ENCODE measurements at places on chromosomes 16 and 17.

GRCh38 chr17:10927712-10928111 lies 89.8 kb upstream of the PIRT start:
- DNase-seq: no peak

- DNase-seq: no peak
Measured at GRCh38 chr17:68640242-68640989, 39.2 kb upstream of the FAM20A start.

DNA sequence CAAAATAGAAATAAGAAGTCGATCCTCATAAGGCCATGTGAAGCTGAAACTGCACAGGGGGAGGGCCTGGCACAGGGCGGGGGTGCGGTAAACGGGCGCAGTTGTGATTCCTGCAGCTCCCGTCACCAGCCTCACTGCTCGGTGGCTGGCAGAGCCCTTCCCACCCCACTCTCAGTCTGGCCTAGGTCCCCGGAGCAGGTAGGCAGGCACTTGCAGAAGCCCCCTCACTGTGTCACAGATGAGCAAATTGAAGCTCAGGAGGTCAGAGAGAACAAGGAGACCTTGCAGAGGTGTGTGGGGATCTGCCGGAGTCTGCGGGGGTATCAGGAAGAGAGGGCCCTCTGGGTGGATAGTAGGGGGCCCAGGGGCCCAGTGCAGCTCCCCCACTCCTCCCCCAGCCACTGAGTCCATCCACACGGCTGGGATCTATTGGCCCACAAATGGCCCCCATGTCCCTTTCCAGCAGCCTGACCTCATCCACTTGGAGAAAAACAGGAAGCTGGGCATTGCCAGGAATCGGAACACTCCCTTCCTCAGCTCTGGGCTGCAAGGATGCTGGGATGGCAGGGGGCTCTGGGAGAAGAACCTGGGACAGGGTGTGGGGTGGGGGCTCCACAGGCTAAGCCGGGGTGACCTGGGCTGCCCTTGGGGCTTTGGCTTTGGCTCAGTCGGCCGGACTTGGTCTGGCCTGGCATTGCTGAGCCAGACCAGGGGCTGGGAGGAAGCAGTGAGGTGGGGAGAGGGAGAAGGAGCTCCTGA lies 21.4 kb upstream of the MAP3K14 start:
- no peak for DNase-seq

GRCh38 chr17:59812139-59812538 lies 80.6 kb downstream of the TUBD1 start:
- DNase-seq: no peak

DNA sequence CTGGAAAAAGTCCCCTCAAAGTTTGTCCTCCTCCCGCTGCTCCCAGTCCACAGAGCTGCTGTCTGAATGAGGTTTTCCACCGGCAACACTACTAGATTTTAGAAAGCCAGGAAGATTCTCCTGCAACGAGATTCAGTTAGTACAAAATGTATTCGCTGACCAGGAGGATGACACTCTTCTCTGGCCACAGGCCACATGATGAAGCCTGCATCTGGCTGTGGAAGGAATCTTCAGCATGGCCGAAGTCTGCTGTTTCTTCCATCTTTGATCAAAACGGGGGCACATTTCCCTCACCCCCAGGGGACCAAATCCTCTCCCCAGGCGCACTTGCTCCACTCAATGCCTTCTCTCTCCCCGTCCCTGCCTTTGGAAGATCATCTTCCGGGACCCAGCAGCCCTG lies 215.8 kb upstream of the NLRP1 start:
- DNase-seq: no peak

DNA sequence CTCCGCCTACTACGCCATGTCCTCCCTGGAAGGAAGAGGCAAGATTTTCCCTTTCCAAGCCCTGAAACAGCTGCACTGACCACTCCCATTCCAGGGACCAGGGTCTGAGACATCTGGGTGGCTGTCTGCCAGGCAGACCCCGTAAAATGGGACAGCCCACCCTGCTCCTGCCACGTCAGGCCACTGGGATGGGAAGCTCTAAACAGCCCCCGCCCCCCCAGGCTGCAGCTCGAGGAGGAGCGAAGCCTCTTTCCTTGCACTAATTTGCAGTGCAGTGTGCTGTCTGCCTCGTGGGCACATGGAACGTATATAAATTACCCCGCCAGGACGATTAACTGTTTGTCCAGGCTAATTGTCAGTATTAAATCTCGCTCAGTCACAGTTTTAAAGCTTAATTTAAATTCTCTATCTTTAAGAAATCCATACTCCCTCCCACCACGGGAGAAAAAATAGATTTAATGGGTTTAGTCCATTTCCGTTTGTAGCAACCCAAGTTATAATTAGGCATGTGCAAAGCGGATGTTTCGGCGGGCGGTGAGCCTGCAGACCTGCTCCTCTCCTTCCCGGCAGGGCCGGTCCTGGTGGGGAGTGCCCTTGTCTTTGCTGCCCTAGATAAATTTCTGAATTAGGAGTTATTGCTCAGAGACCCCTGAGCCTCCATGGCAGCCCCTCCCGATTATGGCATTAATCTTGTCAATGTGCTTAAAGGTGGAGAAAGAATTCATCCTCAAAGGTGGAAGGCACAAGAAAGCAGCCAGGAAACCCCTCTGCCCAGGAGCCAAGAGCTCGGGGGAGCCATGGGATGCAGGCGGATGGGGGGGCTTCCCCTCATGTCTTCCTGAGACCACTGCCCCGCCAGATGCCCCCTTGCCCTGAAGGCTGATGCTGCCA lies 268.0 kb upstream of the TNRC6C start:
- no peak for DNase-seq

GRCh38 chr17:17086585-17086984 lies 44.3 kb downstream of the MPRIP start:
- DNase-seq: no peak

DNA sequence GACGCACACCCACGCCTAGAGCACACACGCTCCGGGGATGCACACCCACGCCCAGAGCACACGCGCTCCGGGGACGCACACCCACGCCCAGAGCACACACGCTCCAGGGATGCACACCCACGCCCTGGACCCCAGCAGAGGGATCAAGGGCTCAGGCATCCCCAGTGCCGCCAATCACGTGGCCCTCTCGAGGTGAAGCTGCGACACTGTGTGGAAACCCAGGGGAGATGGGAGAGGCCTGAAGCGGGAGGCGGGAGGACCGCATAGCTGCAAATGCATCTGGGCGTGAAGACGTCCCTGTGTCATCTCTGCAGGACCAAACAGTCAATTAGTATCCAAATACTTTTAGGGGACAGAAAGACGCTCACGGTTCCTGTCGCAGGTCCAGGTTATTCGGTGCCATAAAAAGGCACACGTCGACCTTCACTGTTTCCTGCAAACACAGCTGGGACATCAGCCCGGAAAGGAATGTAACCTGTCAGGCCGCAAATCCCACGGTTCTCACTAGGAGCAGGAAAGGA lies 56.4 kb downstream of the TBC1D16 start:
- DNase-seq: peak; percentile 11

DNA sequence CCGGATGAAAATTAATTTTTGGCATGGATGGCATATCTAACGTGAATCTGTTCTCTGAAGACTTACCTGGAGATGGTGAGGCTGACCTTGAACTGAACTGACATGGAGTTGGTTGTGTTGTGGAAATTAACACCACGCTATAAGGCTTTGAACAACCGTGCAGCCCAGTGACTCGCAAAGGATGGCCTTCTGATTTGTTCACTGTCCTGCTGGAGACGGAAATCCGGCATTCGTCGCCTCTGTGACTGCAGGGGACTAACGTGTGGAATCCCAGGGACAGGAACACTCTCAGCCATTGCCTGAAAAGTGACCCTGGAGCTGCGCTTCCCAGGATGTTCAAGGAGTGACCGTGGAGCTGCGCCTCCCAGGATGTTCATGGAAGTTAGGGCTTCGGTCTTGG lies 100.3 kb downstream of the NPIPB11 start:
- no peak for DNase-seq

DNA sequence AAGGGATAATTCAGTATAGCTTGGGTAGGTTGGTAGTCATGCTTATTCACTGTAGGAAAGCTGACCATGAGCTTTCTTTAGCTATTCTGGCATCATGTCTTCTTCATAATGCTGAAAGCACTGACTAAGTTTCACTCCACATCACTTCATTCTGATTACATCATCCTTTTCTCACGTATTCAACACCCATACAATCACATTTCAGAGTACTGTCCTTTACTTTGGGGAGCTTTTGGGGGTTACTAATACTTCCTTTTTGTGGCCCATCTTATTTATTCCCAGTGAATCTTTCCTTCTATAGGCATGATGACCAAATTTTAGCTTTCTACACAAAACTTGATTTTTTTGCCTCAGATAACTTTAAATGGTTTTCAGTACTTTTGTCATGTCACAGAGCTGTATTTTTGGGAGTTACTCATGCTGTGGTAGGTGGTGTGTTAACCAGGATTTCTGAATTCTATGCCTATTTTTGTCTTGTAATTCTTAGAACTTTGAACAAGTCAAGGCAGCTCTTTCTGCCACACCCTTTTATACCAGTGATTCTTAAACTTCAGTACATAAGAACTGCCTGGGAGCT lies 23.5 kb downstream of the TADA2A start:
- no peak for DNase-seq

- no peak for DNase-seq
Measured at GRCh38 chr17:64572682-64573154, 65.9 kb downstream of the CEP95 start.

- no peak for DNase-seq
Measured at GRCh38 chr17:60249290-60249826, 99.6 kb downstream of the CA4 start.

DNA sequence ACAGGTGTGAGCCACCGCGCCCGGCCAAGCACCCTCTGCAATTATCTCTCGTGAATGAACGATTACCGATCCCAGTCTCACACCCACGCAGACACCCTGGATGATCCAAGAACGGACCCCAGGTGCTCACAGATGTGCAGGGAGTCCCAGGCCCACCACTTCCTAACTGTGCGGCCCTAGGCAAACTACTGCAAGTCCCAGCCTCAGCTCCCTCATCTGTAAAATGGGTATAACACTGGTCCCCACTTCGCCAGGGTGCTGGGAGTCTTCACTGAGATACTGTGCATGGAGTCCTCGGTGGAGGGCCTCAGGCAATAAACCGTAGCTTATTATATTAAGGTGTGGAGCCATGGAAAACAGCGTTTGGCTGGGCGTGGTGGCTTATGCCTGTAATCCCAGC lies 21.6 kb upstream of the PITPNA start:
- no peak for DNase-seq

- DNase-seq: no peak
Measured at GRCh38 chr17:8791910-8792270, 7.3 kb downstream of the MFSD6L start.

- DNase-seq: no peak
Measured at GRCh38 chr17:33967608-33968349, 287.3 kb upstream of the CCL2 start.

- DNase-seq: no peak
Measured at GRCh38 chr17:37608351-37609169, 658 bp downstream of the SYNRG start.

DNA sequence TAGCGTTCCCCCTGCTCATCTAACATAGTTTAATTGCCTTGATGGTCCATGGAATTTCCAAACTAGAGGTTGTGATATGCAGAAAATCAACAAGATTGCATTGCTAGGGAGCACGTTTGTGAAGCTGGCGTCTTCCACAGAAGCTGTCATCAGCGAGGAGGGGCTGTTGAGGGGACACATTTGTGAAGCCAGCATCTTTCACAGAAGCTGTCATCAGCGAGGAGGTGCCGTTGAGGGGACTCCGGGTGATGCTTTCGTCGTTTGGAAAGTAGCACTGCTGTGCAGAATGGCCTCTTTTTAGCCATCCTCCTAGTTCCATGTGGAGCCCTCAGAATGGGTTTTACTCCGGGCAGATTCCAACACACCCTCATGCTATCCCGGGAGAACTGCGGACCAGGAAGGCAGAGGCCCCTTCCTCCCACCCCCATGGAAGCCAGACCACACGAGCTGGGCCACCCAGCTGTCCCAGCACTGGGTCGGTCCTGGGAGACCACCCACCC lies 119.6 kb upstream of the CHMP6 start:
- no peak for DNase-seq

- no peak for DNase-seq
Measured at GRCh38 chr16:87531418-87531817, 38.6 kb upstream of the ZCCHC14 start.

GRCh38 chr17:6546069-6546718 lies 10.2 kb downstream of the PITPNM3 start:
- no peak for DNase-seq

DNA sequence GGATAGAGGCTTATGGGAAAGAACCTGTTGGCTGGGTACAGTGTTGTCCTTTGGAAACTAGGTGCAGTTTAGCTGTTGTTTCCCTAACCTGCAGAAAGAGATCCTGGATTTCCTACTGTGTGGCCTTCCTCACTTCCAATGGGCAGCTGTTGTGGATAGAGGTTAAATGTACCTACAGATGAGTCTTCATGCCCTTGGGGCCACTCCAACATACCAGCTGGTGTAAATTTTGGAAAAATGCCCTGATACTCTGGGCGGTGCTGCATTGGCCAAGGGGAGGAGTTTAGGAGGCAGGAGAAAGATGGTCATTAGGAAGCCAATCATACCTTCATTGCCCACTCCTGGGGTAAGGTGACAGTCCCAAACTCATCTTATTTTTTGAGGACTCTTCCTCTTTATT lies 70.2 kb downstream of the SNX11 start:
- no peak for DNase-seq

- peak; percentile 71 for DNase-seq
Measured at GRCh38 chr16:23435500-23435899, 17.5 kb downstream of the COG7 start.

GRCh38 chr16:79595931-79596450 lies 4.5 kb downstream of the MAF start:
- DNase-seq: no peak

DNA sequence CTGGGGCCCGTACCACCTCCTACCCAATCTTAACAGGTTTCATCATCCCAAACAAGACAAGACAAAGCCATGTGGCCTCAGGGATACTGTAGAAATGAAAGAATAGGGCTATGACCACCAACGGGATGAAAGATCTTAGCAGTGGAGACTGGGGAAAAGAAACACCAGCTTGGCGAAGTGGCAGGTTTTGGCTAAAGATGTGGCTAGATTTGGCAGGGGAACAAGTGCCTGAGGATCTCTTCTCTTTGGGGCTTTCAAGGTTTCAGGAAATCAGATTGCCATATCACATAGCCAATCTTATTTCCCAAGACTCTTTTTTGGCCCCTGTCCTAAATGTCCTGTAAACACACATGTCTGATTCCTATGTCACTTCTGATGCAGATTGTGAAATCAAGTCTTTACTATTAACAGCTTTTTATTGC lies 6.9 kb downstream of the KRT24 start:
- no peak for DNase-seq

GRCh38 chr17:67171560-67171959 lies 73.4 kb downstream of the HELZ start:
- no peak for DNase-seq

GRCh38 chr17:4165301-4166010 lies 22.5 kb downstream of the CYB5D2 start:
- no peak for DNase-seq

All from body of pancreas (tissue), 4 donors.